ENCODE measurements at places on chromosomes 13 and 19. TPM values are rescaled to one million over a fixed set of nuclear protein-coding genes. Genes with fewer than 3 reads are reported as not detected.

DNA sequence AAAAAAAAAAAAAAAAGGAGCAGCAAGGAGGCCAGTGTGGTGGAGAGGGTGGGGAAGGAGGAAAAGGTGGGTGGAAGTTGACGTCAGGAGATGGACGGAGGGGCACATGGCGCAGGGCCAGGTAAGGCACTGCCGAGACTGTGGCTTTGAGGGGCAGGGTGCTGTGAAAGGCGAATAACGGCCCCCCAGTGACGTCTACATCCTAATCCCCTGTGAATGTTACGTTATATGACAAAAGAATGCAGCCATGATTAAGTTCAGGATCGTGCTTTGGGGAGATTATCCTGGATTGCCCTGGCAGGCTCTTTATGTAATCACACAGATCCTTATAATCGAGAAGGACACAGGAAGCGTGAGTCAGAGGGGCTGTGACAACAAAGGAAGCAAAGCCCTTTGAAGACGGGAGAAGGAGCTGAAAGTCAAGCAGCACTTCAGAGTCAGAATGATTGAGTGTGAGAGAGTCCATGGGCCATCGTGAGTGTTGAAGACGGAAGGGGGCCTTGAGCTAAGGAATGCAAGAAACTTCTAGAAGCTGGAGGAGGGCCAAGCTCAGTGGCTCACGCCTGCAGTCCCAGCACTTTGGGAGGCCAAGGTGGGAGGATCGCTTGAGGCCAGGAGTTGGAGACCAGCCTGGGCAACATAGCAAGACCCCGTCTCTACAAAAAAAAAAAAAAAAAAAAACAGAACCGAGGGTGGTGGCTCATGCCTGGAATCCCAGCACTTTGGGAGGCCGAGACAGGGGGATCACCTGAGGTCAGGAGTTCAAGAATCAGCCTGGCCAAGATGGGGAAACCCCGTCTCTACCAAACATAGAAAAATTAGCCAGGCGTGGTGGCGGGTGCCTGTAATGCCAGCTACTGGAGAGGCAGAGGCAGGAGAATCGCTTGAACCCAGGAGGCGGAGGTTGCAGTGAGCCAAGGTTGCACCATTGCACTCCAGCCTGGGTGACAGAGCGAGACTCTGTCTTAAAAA is 13.8 kb upstream of the CEACAM16 start:
- no peak overlapping the region for H3K4me3 ChIP-seq
- H3K27ac ChIP-seq, result peak overlapping the region; percentile 21
- peaks cover 25% of the 10 kb centered on the region for H3K4me1 ChIP-seq
- DNase-seq, result peak; percentile 85

GRCh38 chr13:89465366-89465765 is 1794.2 kb downstream of the SLITRK5 start:
- DNase-seq, result no peak
- H3K27me3 ChIP-seq, result no peaks in the 10 kb centered on the region
- H3K4me1 ChIP-seq, result no peaks in the 10 kb centered on the region
- H3K27ac ChIP-seq, result no peak overlapping the region
- H3K36me3 ChIP-seq, result no peaks in the 10 kb centered on the region

The SYT3 gene
- 0.75 TPM for total RNA-seq

GRCh38 chr19:5128251-5128935 is 159.5 kb downstream of the KDM4B start:
- H3K4me1 ChIP-seq, result peaks cover 20% of the 10 kb centered on the region
- DNase-seq, result peak; percentile 88
- H3K27ac ChIP-seq, result peak overlapping the region; percentile 83

The SMIM7 gene
- 133 TPM for total RNA-seq

DNA sequence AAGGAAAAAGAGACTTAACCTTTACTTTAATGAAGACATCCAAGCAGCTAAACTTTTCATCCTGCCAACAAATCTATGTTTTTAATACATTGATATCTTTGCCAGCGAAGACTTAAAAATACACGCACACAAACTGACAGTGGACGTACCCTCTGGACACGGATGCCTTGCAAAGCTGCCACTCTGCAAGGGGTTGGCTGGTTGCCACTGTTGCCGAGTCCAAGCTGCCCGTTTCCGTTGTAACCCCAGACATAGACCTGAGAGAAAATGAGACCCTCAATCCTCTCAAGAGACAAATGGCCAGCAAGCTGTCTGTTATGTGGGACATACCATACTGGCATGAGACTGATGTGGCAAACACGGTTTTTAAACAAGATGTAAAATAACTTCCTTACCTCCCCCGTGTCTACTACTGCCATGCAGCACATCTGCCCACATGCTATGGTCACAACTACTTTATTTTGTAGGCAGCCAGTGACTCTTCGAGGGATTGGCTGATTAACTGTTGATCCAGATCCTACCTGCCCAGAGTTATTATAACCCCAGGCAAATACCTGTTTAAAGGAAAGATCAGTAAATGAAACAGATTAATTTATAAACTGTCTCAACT is 21.2 kb downstream of the RCBTB2 start:
- H3K27me3 ChIP-seq, result no peaks in the 10 kb centered on the region
- no peak overlapping the region for H3K4me3 ChIP-seq
- H3K4me1 ChIP-seq, result peaks cover 12% of the 10 kb centered on the region
- DNase-seq, result peak; percentile 50
- H3K36me3 ChIP-seq, result no peaks in the 10 kb centered on the region
- H3K27ac ChIP-seq, result no peak overlapping the region

- H3K4me1 ChIP-seq, result no peaks in the 10 kb centered on the region
- H3K4me3 ChIP-seq, result no peak overlapping the region
- no peaks in the 10 kb centered on the region for H3K36me3 ChIP-seq
- H3K27ac ChIP-seq, result no peak overlapping the region
- no peak for DNase-seq
Measured at GRCh38 chr13:35855531-35856019, 275.6 kb downstream of the DCLK1 start.

The ICAM4 gene
- total RNA-seq, result 0.39 TPM

- no peak overlapping the region for H3K4me3 ChIP-seq
- DNase-seq, result peak; percentile 30
- H3K27me3 ChIP-seq, result no peaks in the 10 kb centered on the region
- H3K27ac ChIP-seq, result no peak overlapping the region
Measured at GRCh38 chr13:97107815-97108529, 113.7 kb upstream of the OXGR1 start.

The SPIB gene
- 0.19 TPM for total RNA-seq

- no peak overlapping the region for H3K27ac ChIP-seq
- DNase-seq, result no peak
- no peaks in the 10 kb centered on the region for H3K27me3 ChIP-seq
- H3K4me1 ChIP-seq, result no peaks in the 10 kb centered on the region
- H3K36me3 ChIP-seq, result no peaks in the 10 kb centered on the region
Measured at GRCh38 chr13:74388626-74389025, 254.4 kb upstream of the KLF12 start.

The RASAL3 gene
- total RNA-seq, result 5.0 TPM

- DNase-seq, result no peak
- peaks cover 8% of the 10 kb centered on the region for H3K4me1 ChIP-seq
- H3K27ac ChIP-seq, result no peak overlapping the region
- no peak overlapping the region for H3K4me3 ChIP-seq
Measured at GRCh38 chr19:12646551-12646950, 20.0 kb downstream of the MAN2B1 start.

The KLK7 gene
- total RNA-seq, result not detected

The PBX4 gene
- not detected for total RNA-seq

DNA sequence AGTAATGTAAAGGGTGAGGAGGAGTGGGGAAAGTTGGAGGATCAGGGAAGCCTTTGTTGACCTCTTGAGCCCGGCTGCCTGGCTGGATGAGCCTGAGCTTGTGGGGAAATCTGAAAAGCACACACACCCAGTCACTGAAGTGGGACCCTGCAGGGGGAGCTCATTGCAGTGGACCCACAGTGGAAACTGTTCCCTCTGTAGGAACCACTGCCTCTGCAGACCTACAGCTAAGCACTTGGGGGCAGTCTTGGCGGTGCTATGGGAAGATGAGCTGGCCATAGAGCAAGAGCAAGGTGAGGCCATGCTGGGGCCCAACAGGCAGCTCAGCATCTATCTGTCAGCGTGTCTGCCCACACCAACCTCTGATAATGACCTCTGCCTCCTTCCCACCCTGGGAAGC is 294.8 kb downstream of the TSHZ3 start:
- no peaks in the 10 kb centered on the region for H3K4me1 ChIP-seq
- peak; percentile 59 for DNase-seq
- no peaks in the 10 kb centered on the region for H3K36me3 ChIP-seq

The ZNF766 gene
- total RNA-seq, result 2.3 TPM

The ZNF285 gene
- total RNA-seq, result 9.4 TPM

DNA sequence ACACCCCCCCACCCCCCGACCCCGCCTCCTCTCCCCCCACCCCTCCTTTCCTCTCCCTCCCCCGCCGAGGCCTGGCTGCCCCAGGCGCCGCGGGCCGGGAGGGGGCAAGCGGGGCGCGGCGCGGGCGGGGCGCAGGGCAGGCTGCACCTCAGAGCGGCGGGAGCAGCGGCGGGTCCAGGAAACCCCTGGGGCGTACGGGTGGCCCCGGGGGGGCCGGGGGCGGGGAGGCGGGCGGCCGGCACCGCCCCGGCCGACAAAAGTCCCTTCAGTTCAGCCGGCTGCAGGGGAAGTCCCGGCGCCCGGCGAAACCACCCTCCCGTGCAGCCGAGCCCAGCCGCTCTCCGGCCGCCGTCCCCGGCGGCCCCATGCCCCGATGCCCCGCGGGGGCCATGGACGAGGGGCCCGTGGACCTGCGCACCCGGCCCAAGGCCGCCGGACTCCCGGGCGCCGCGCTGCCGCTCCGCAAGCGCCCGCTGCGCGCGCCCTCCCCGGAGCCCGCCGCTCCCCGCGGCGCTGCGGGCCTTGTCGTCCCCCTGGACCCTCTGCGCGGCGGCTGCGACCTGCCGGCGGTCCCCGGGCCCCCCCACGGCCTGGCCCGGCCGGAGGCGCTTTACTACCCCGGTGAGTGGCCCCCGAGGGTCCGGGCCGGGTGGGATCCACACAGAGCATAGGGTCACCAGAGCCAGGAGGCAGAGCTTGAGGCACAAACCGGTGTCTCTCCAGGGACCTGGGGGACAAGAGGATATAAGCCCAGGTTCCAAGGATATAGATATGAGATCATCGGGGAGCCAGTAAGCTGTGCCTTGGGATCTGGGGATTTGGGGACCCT is at the start of gene BCL3:
Gene BCL3 (plus strand): TSS at position 283 of the 829 bp plus-strand sequence. CDS start 83 bp downstream, at position 366.
- H3K4me3 ChIP-seq, result peak within 1 kb of the TSS; percentile 97
- no peaks in the 10 kb centered on the region for H3K36me3 ChIP-seq
- peak; percentile 75 for DNase-seq
- no peaks in the 10 kb centered on the region for H3K27me3 ChIP-seq

DNA sequence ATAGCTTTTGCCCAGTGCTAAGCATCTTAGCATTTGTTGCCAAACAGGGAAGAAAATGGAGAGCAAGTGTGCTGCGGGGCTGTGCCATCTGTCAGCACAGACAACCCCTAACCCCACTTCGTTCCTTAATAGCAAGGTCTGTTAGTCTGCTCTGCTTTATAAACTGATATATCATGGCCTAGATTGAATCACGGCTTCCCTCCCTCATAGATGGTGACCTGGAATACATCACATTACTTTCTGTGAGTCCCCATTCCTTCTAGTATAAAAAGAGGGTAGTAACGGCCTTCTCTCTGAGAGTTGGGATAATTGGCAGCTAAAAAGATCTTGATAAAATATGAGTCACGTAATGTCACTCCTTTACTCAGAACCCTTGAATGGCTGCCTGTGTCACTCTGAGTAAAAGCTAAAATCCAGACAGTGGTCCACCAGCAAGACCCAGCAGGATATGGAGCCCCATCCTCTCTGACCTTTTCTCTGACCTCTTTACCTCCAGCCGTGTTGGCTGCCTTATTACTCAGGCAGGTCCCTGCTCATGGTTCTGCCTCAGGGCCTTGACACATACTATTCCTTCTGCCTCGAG is 151.7 kb downstream of the DLEU7 start:
- H3K4me3 ChIP-seq, result no peak overlapping the region
- peak overlapping the region; percentile 53 for H3K27ac ChIP-seq
- no peaks in the 10 kb centered on the region for H3K27me3 ChIP-seq
- DNase-seq, result no peak

DNA sequence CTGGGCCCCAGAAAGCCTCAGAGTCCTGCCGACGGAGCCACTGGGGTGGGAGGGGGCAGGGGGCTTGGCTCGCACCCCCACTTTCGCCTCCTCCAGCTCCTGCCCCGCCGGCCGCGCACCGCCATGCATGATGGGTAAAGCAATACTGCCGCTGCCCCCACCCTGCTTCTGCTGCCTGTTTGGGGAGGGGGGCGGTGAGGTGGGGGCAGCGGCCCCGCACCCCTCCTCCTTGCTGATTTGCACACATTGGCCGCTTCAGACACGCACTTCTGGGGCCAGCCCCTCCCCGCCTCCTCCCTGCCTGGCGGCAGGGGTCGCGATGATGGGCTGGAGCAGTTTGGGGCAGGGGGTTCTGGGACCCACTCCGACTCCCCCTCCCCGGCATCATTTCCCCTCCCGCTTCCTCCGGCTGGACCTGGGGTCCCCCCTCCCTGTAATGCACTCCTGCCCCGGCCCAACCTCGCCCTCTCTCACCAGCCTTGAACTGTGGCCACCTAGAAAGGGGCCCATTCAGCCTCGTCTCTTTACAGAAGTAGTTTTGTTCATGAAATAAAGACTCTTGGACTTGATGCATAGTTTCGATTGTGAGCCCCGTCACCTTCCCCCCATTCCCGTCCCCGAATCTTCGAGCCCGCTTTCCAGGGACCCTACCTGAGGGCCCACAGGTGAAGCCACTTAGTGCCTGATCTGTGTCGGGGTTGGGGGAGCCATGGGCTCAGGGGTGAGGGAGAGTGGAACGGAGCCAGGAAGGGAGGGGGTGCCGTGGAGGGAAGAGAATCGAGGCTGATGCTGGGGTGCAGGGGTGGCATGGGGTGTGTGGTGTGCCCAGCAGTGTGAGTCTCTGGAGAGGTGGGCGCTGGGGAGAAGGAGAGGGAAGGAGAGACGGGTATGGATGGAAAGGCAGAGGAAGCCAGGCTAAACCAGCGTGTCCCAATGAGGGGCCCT is 1.4 kb upstream of the HPN start:
- H3K27me3 ChIP-seq, result no peaks in the 10 kb centered on the region
- H3K4me3 ChIP-seq, result no peak overlapping the region
- peak overlapping the region; percentile 17 for H3K27ac ChIP-seq
- no peaks in the 10 kb centered on the region for H3K36me3 ChIP-seq
- peaks cover 21% of the 10 kb centered on the region for H3K4me1 ChIP-seq
- DNase-seq, result no peak

DNA sequence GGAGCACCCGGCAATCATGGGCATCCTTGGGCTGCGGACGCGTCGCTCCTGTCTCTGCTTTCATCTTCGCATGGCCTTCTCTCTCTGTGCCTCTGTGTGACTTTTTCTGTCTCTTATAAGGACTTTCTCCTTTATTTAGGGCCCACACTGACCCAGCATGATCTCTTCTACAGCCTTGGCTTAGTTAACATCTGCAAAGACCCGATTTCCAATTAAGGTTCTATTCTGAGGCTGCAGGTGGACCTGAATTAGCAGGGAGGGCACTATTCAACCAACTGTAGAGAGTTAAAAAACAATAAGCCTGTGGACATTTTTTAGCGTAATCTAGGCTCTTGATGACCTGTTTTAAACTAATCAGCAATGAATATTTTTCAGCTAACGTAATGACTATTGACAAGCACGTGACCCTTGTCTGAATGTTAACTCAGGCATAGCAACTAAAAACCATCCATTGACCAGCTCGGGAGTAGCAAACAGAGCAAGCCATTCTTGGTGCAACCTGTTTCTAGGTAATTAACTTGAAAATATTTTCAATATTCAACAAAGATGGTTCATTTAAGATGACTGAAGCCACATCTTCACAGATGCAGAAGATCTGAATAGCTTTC is 15.2 kb downstream of the F10 start:
- no peak overlapping the region for H3K4me3 ChIP-seq
- no peak for DNase-seq
- no peak overlapping the region for H3K27ac ChIP-seq
- H3K36me3 ChIP-seq, result no peaks in the 10 kb centered on the region
- no peaks in the 10 kb centered on the region for H3K4me1 ChIP-seq
